Suppressor macrophage treated with lipopolysaccharide for 1 hour (primary cell): ENCODE measurements at places on chromosomes 12 and 14.

GRCh38 chr12:3304436-3305165 is 186.4 kb upstream of the PRMT8 start:
- no peak for DNase-seq

DNA sequence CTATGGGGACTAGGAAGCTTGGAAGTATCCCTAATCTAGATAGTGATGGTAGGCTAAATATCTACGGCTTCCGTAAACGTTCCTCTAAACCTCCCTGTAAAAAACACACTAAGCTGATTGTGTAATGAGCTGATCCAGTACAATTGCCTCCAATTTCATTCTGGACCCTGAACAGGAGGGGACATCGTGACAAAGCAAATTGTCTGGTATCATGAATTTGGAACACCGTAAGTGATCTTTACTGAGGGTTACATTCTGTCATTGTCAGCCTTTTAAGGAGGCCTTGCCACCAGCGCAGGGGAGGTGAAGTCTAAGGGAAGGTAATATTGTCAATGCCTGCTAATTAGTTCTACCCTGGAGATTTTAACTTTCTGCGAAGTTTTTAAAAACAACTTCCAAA is 487 bp upstream of the MGST1 start:
- no peak for DNase-seq

GRCh38 chr14:78933948-78934524 is 763.9 kb downstream of the NRXN3 start:
- DNase-seq = peak; percentile 22

GRCh38 chr14:105091517-105092170 is 26.4 kb upstream of the GPR132 start:
- DNase-seq = no peak

DNA sequence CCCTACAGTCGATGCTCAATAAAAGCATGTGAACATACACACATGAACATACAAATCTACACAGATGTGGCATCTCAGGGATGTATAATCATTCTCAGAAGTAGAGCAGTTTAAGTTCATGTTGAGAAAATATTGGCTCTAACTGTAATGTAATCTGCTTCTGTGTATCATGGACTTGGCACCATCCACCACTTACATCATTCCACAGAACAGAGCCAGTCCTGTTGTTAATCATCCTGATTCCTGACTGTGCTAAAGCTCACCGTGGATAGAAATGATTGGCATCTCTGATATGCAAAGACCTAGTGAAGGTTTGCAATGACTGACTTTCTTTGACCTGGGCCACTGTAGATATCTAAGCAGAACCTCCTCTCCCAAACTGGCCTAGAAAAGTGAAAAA is 1141.3 kb downstream of the BCL11B start:
- DNase-seq = no peak

DNA sequence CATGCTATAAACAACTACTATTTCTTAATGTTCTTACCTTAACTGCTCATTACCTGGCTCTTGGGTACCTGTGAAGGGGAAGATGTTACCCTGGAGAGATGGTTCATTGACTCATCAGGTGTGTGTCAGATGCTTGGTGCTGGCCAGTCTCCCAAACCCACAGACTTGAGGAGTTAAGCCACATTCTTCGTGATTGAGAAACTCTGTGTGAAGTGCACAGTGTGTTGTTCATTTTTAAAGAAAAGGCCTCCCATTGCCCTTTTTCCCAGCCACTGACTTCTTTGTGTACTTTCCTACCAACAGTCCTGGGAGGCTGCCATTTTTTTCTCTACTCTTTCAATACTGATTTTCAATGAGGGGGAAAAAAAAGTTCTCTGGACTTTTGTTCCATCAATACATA is 3.2 kb downstream of the MGST1 start:
- DNase-seq = peak; percentile 38

- DNase-seq = no peak
These were observed 127.3 kb upstream of the TMPO start for GRCh38 chr12:98388126-98388525.

- peak; percentile 44 for DNase-seq
These were observed 15.2 kb upstream of the LRP1-AS start for GRCh38 chr12:57162553-57163125.
